ENCODE measurements at places on chromosomes 11 and 22.
A peak's percentile ranks its signal among the peaks of the same experiment; 100 is the strongest.

DNA sequence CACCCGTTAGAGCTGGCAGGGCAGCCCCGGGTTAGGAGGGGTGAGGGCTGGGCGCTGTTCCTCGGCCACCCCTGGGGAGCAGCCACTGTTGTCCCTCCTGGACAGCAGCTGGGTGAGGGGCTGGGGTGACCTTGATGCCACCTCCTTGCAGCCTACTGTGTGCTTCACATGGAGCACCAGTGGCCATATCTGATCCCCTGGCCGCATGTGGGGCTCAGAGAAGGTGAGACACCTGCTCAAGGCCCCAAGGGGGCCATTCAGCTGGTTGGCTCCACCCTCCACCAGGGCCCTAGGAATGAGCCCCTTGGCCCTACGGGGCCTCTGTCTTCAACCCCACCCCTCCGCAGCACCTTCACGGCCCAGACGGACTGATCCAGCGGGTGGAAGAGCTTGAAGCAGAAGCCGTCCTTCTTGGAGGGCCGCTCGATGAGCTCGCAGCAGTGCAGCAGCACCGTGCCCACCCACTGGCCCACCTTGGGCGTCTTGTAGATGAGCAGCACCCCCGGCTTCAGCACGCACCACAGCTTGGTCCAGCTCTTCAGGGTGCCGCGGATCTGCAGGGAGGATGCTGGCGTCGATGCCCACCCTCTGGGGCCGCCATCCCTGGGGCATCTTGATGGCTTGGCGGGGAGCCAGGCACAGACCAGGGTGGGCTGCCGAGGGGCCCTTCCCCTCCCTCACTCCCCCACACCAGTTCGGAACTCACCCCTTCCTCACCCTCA lies 44.9 kb downstream of the OSBPL5 start:
- no peak for DNase-seq

DNA sequence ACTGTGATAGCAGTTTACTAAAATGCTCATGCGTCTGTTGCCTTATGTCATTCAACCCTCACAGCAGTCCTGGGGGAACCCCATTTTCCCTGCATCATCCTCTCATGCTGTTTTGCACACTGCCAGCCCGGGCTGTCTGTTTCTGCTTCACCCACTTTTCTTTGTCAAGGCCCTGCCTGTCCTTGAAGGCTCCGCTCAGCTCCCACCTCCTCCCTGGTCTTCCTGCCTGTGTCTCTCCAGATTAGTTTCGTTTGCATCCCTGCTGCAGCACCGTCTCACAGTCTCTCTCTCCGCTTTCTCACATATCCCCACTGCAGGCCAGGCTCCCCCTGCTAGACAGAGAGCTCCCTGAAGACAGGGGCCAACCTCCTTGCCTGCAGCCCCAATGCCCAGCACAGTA lies 29.9 kb downstream of the SERPINH1 start:
- DNase-seq, result no peak

- DNase-seq, result no peak
Observed at GRCh38 chr11:34787348-34787747, 128.8 kb downstream of the APIP start.

DNA sequence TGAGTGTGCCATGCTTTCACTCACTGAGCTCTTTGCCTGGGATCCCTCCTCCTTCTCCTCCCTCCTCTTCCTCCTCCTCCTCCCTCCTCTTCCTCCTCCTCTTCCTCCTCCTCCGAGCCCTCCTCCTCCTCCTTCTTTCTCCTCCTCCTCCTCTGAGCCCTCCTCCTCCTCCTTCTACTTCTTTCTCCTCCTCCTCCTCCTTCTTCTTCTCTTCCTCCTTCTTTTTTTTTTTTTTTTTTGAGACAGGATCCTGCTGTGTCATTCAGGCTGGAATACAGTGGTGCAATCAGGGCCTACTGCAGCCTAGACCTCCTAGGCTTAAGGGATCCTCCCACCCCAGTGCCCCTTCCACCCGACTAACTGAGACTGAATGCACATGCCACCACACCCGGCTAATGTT lies 62.3 kb downstream of the DEUP1 start:
- no peak for DNase-seq

DNA sequence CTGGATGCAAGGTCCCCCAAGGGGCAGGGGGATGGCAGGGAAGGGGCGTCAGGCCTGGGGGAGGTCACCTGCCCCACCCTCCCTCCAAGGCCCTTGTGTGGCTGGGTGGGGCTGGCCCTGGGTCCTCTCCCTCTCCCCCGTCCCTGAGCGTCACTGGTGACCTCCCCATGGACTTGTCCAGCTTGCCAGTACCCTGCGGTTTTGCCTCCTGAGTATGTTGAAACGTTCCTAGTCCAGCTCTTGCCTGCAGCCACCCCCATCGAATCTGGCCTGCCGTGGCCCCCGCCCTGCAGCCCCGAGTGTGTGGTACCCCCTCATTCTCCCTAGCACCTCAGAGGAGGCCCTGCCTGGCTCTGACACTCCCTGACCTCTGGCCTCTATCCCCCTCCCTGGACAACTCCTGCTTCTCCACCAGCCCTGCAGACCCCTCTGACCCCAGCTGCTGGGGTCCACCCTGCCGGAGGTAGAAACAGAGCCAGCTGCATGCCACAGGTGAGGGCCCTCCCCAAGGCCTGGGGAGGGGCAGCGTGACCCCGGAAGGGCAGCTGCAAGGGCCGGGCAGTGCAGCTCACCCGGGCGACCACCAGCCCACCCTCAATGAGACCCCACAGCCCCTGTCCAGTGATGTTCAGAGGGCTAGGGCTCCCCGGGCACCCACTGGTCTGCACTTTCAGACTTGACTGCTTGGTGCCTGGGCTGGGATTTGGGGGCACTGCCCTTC lies 4.1 kb upstream of the MUC6 start:
- DNase-seq, result no peak

DNA sequence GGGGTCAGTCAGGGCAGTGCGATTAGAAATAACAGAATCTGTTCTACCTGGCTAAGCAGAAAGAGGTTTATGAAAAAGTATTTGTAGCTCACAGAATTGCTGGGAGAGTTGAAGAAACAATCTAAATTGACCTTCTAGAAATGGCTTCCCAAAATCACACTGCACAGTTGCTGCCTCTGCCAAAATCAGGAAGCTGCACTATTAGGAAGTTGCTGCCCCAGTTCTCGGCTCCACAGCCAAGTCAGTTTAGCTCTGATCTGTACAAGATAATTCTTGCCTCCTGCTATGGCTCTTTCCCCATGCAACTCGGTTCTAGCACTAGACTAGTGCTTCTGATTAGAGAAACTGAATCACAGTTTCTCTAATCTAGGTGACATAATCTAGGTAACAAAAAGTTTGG lies 16.0 kb upstream of the CCDC90B start:
- DNase-seq, result no peak

DNA sequence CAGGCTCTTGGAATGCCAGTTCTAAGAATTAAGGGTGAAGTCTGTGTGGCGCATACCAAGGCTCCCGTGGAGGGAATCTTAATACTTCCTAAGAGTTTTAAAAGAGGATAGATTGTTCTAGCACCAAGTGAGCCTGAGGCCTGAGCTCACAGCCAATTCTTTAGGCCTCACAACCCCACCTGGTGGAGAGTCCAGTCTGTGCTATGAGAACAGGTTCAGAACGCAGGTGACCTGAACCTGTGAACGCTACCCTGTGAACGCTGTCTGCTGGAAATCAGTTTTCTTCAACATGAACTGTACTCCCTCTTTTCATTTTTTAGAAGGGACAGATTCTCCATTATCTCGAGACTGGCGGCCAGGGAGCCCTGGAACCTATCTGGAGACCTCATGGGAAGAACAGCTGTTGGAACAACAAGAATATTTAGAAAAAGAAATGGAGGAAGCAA lies 43.2 kb upstream of the DLAT start:
- DNase-seq, result peak; percentile 41

DNA sequence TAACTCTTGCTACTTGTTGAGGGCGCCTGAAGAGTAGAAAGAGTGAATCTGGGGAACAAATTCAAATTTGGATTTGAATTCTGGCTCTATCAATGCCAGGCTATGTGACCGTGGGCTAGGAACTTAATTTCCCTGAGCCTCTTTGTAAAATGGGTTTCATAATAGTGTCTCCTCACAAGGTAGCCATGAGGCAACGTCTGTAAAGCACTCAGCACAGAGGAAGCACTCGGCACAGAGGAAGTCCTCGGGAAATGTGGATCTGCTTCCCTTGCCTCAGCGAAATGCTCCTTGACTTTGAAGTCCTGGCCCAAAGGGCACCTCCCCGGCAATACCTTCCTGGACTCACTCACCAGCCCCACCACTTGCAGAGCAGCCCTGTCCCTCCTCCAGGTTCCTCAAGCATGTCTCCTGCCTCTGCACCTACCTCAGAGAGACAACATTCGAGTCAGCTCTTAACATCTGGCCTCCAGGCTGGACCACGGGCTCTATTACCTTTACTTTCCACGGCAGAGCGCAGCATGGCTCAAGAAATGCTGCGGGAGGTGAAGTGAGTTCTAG lies 17.7 kb downstream of the CD6 start:
- DNase-seq, result no peak

DNA sequence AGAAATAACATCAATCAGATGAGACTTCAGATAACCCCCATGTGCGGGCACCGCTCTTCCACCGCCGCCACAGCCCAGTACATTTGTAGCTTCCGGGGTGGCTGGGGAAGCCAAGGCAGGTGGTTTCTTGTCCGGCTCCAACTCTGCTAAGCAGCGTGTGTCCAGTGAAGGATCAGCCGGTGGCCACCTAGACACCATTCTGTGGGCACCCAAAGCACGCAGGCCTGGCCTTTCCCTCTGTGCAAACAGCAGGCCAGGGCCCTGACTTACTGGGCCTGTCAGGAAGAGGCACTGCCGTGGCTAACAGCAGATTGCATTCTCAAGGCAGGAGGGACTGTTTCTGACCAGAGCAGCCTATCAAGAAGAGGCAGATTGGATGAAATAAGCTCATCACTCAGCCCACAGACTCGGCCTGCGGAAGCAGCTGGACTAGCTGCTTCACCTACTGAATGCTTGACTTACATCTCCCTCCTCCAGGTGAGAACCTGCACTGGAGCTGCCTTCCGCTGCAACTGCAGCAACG lies 74.8 kb downstream of the ETS1 start:
- DNase-seq, result no peak

DNA sequence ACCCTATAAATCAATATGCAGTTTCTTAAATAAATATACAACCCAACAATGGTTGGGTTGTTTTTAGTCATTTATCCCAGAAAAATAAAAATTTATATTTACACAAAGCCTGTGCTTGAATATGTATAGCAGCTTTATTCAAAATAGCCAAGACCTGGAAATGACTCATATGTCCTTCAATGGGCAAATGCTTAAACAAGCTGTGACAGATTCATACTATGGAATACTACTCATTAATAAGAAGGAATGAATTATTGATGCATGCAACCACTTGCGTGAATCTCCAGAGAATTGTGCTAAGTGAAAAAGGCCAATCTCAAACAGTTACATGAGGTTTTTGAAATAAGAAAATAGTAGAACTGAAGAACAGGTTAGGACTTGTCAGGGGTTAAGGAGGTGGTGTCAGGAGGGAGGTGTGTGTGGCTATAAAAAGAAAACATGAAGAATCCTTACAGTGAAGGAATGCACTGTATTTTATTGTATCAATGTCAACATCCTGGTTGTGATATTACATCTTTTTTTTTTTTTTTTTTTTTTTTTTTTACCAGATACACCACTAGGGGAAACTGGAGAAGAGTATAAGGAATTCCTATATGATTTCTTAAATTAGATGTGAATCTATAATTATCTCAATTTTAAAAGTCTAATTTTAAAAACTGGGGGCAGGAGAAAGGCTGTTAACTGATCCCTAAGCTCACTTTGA lies 82.4 kb upstream of the CD44 start:
- DNase-seq, result no peak

DNA sequence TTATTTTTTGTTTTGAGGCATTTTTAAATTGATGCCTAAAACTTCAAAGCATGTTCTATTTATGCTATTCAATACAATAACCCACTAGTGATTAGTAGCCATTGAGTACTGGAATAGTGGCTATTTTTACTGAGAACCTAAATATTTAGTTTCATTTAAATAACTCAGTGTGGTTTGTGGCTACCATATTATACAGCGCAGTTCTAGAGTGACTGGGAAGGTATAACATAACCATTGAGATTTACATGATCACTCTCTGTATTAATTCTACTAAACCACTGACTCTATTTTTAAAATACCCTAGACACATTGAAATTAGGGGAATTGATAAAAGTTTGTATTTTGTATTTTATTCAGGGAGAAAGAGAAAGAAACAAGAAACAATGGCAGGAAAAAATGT lies 441.2 kb downstream of the CNTN5 start:
- DNase-seq, result no peak

- DNase-seq, result no peak
Observed at GRCh38 chr22:44316393-44317122, 3.8 kb upstream of the SHISAL1 start.

DNA sequence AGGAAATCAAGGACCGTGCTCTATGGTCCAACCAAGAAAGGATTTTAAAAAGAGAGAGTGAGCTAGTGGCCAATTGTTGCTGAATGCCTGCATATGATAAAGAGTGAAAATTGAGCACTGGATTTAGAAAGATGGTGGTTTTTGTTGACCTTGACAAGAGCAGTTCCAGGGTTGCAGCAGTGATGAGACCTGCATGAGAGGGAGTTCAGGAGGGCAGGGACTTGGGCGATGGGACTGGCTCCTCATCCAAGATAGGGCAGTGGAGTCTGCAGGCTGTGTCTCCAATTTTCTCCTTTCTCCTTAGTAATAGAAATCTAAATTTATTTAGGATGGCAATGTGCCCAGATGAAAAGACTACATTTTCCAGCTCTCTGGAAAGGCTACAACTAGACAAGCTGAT lies 94.0 kb upstream of the B3GAT1 start:
- DNase-seq, result no peak

DNA sequence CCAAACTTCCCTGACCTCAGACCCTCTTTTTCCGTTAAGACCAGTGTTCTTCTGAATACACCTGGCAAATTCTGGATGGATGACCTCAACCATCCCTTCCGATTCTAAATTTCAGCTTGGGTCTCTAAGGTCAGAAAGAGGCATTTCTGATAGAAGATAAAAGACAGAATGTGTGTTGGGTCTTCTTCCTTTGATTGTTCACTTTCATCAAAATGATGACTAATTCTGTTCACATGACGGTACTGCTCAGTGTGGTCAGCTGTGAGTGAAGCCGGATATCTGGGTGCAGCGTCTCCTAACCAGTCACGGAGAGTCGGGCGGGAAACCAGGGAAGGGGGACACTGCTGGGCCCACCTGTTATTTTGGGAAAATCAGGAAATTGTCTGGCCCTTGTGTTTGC lies 151.6 kb upstream of the NAV2 start:
- DNase-seq, result no peak

GRCh38 chr11:69277074-69277809 lies 16.7 kb upstream of the MYEOV start:
- no peak for DNase-seq

- no peak for DNase-seq
Observed at GRCh38 chr11:19105011-19105410, 12.0 kb upstream of the ZDHHC13 start.

GRCh38 chr11:121671283-121672168 lies 218.8 kb upstream of the SORL1-AS1 start:
- no peak for DNase-seq

- no peak for DNase-seq
Observed at GRCh38 chr22:20116376-20116950, 559 bp downstream of the RANBP1 start.

DNA sequence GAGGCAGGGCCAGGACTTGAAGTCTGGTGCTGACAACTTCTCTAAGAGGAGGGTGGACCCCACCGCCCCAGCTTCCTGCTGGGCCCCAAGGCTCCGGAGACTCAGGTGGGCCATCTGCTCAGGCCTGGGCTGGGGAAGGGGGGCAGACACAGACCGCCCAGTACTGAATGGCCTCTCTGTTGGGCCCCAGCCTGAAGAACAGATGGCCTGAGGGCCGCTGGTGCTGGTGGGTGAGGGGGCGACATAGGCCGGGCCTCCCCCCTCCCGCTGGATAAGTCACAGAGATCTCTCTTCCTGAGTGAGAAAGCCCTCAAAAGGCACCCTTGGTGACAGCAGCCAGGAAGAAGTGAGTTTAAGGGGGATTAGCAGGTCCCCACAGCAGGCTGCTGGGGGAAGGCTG lies 12.5 kb upstream of the TP53I11 start:
- no peak for DNase-seq

All from activated T-cell treated with anti-CD3 and anti-CD28 coated beads for 1 hour (primary cell).